Small intestine (tissue), 16 donors: ENCODE measurements at places on chromosomes 6 and 20. TPM values are rescaled to one million over a fixed set of nuclear protein-coding genes. Genes with fewer than 3 reads are reported as not detected.
A peak's percentile ranks its signal among the peaks of the same experiment; 100 is the strongest.

The ZSCAN23 gene
- 0.91 TPM for polyA plus RNA-seq

The NKX2-2 gene
- polyA plus RNA-seq = 0.54 TPM

The TAF4 gene
- polyA plus RNA-seq = 18.3 TPM

- peaks cover 4% of the 10 kb centered on the region for H3K27me3 ChIP-seq
- peaks cover 34% of the 10 kb centered on the region for H3K4me1 ChIP-seq
- H3K27ac ChIP-seq = peak overlapping the region; percentile 88
- peak; percentile 39 for DNase-seq
- peaks cover 50% of the 10 kb centered on the region for H3K36me3 ChIP-seq
These were observed 622 bp downstream of the MRGBP start for GRCh38 chr20:62796699-62797491.

- no peak overlapping the region for H3K4me3 ChIP-seq
- DNase-seq = no peak
- H3K27me3 ChIP-seq = no peaks in the 10 kb centered on the region
- H3K36me3 ChIP-seq = peaks cover 5% of the 10 kb centered on the region
- peak overlapping the region; percentile 11 for H3K27ac ChIP-seq
- no peaks in the 10 kb centered on the region for H3K4me1 ChIP-seq
These were observed 72.0 kb upstream of the THEMIS start for GRCh38 chr6:127972815-127973214.

DNA sequence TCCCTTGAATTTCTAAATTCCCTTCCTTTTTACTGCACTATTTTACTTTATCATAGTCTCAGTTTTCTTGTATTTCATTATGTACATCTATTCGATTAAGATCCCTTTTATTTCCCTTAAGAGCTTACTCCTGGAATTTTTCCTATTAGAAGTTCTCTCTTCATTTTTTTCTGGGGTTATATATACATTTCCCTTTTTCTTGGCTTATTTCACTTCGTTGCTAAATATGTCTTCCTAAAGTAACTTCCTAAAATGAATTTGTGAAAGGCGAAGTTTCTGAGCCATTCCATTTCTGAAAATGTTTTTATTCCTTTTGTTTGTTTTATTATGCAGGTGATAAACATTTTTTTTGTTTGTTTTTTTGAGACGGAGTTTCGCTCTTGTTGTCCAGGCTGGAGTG is 5.9 kb upstream of the CD109 start:
- H3K4me3 ChIP-seq = no peak overlapping the region
- H3K36me3 ChIP-seq = no peaks in the 10 kb centered on the region
- H3K27ac ChIP-seq = no peak overlapping the region
- no peak for DNase-seq
- no peaks in the 10 kb centered on the region for H3K4me1 ChIP-seq

GRCh38 chr6:157597461-157598312 is 216.7 kb downstream of the ZDHHC14 start:
- peaks cover 49% of the 10 kb centered on the region for H3K36me3 ChIP-seq
- no peak overlapping the region for H3K4me3 ChIP-seq
- peak overlapping the region; percentile 29 for H3K27ac ChIP-seq
- H3K4me1 ChIP-seq = no peaks in the 10 kb centered on the region
- DNase-seq = peak; percentile 60

- no peak overlapping the region for H3K27ac ChIP-seq
- no peaks in the 10 kb centered on the region for H3K36me3 ChIP-seq
- no peaks in the 10 kb centered on the region for H3K27me3 ChIP-seq
- peak; percentile 64 for DNase-seq
- H3K4me3 ChIP-seq = no peak overlapping the region
- no peaks in the 10 kb centered on the region for H3K4me1 ChIP-seq
These were observed 167.4 kb upstream of the THBS2 start for GRCh38 chr6:169420912-169421543.

DNA sequence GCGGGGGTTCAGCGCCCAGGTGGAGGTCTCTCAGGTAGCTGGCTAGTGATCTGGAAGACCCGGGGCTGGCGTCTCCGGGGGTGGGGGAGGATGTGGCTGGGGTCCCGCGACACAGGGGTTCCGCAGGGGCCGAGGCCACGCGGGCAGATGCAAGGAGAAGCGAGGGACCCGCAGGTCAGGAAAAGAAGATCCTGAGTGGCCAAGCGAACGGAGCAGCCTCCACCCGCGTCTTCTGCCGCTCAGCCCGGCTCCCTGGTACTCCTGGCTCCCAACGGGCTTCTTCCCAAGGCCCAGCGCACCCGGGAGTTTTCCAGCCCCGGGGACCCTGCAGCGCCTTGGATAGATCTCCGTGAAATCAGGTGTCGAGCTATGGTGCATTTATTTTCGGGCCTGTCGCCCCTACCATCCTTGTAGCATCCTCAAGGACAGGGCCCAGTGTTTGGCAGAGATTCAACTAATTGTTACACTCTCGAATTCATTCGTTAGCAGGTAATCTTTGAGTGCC is 682 bp upstream of the CHD6 start:
- H3K4me3 ChIP-seq = peak overlapping the region; percentile 99
- peak; percentile 25 for DNase-seq
- no peaks in the 10 kb centered on the region for H3K27me3 ChIP-seq
- peaks cover 4% of the 10 kb centered on the region for H3K4me1 ChIP-seq

DNA sequence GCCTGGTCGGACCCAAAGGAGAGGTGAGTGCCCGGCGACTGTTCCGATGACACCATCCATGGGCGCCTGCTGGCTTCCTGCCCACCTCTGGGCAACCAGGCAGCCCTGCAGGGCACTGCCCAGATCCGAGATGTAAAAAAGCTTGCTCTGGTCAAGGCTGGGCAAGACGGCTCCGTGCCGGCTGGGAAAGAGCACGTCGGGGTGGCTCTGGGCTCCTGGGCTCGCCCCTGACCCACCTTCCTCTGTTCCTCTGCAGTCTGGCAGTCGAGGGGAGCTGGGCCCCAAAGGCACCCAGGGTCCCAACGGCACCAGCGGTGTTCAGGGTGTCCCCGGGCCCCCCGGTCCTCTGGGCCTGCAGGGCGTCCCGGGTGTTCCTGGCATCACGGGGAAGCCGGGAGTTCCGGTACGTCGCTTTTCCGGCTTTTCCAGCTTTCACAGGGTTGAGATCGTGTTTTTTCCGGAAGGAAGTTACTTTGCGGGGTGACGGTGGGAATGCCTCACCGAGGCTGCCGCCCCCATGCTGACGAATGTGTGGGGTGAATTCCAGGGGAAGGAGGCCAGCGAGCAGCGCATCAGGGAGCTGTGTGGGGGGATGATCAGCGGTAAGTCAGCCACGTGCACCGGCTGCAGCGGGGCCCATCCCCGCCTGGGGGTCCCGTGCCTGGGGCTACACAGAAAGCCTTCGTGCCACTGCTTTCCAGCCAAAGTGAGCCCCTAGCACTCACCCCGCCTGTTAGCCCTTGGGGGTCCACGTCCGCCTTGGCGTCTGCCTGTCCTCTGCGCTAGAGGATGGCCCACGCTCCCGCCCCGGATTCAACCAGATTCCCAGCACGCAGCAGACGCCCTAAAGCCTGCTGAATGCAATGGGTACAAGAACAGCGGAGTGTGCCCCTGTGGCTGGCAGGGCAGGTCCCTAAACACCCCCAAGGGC is 19.3 kb downstream of the COL9A3 start:
- H3K4me1 ChIP-seq = peaks cover 13% of the 10 kb centered on the region
- DNase-seq = no peak
- H3K36me3 ChIP-seq = no peaks in the 10 kb centered on the region
- no peak overlapping the region for H3K27ac ChIP-seq
- H3K27me3 ChIP-seq = peaks cover 2% of the 10 kb centered on the region
- no peak overlapping the region for H3K4me3 ChIP-seq
